Brain (organoid and tissue), 16 donors: ENCODE measurements at places on chromosomes 6 and 20. TPM values are rescaled to one million over a fixed set of nuclear protein-coding genes. Genes with fewer than 3 reads are reported as not detected.

- no peak for DNase-seq
These were observed 12.7 kb downstream of the IL17F start for GRCh38 chr6:52231406-52232127.

GRCh38 chr6:100166956-100167355, 172.9 kb upstream of the MCHR2 start:
- DNase-seq = no peak

SRMS gene
- polyA plus RNA-seq = not detected

FAM83C gene
- not detected for polyA plus RNA-seq

DNA sequence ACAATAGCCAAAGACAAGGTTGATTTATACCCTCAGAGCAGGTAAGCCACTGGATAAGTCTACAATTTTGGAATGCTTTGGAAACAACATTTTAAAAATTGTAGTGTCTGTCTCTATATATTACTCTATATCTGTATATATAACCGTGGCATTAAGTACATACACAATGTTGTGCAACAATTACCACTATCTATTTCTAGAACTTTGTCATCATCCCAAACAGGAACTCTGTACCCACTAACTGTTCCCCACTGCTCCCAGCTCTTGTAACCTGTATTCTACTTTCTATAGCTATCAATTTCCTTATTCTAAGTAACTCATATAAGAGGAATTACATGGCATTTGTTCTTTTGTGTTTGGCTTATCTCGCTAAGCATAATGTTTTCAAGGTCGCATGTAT, 78.2 kb upstream of the ASCC3 start:
- no peak for DNase-seq

DNA sequence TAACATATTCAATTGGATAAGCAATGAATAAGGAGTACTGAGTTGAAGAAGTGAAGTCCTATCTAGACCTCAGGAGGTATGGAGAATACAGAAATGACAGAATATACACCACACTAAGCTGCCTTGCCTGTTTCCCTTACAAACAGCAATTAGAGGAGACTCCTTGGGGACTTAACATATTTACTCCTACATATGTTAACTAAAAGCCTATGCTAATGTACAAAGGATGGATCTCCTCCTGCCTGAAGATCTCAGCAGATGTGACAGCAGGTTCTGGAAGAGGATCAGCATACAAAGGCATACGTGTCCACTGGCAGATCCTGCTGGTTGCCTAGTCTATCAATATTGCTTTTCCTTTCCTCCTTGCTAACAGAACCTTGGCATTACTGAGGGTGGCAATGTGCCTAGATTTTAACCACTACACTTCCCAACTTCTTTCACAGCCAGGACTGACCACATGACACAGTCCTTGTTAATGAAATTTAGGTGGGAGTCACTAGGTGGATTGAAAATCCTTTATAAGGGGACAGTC, 29.6 kb downstream of the PRKN start:
- no peak for DNase-seq
